ENCODE measurements at places on chromosomes 3 and 15.

DNA sequence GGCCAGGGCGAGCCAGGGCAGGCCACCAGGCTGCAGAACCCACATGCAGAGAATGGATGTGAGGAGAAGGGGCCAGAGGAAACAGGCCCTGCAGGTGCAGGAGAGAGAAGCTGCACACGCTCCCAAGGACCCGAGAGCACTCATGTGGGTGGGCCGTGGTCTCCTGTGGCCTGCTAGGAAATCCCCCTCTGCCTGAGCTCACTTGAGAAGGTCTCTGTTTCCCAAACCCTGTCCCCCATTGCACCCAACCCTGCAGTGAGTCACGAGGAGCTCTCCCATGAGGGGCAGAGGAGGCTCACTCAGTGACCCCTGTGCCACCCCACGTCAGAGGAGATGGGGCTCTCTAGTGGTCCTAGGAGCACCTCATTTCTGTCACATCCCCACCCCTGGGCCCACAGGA is 111.1 kb downstream of the KLF13 start:
- DNase-seq, result no peak

GRCh38 chr15:80090879-80091503 is 31.5 kb downstream of the ZFAND6 start:
- DNase-seq, result no peak

- DNase-seq, result no peak
Observed at GRCh38 chr3:20105513-20106280, 65.5 kb downstream of the KAT2B start.

GRCh38 chr3:28699283-28699682 is 350.7 kb upstream of the AZI2 start:
- DNase-seq, result no peak

GRCh38 chr3:157305392-157305791 is 131.3 kb upstream of the PTX3 start:
- no peak for DNase-seq

- no peak for DNase-seq
Observed at GRCh38 chr3:38647217-38647970, 2.1 kb downstream of the SCN5A start.

DNA sequence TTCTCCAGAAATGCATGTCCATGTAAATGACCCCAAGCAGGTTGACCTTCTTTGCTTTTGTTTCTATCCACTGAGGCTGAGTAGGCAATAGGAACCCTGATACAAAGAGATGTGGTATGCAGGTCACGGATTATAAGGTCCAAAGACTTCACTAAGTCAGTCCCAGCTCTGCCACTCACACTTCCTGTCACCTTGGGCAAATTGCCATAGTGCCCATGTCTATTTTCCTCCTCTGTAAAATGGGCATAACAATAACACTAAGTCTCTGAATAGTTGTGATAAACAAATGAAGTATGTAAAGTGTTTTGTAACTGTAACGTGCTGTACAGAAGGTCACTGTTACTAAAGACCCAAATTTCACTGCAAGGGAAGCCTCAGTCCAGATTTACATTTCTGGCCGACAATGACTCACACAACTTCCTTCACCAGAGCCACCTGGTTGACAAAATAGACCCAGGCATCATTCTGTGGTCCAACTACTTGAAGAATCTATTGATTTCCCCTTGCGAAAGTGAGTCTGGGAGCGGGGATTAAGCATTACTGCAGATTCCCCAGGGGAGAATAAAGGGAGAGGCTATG is 175.4 kb upstream of the LPP start:
- no peak for DNase-seq

DNA sequence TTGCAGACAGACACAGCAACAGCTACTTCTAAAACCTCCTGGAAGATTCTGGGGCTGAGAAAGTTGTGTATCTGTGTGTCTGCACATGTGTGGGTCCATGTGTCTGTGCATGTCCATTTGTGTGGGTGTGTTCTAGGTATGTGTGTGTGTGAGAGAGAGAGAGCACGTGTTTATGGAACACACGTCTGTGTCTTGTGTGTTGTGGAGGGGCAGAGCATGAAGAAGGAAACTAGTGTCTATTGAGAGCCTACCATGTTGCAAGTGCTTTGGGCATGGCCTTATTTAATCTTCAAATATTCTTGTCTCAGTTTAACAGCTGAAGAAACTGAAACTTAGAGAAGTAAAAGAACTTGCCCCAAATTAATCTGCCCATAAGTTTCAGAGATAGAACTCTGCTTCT is 327.5 kb downstream of the UACA start:
- no peak for DNase-seq

- DNase-seq, result no peak
Observed at GRCh38 chr3:111639316-111639715, 44.2 kb upstream of the ZBED2 start.

- DNase-seq, result no peak
Observed at GRCh38 chr15:36814708-36815107, 235.3 kb downstream of the CDIN1 start.

GRCh38 chr3:105938806-105939205 is 70.0 kb upstream of the CBLB start:
- DNase-seq, result no peak

GRCh38 chr15:75202251-75203016 is 752 bp downstream of the C15orf39 start:
- peak; percentile 76 for DNase-seq

GRCh38 chr15:29938361-29939335 is 116.4 kb upstream of the TJP1 start:
- DNase-seq, result no peak

GRCh38 chr3:127899200-127899599 is 15.8 kb upstream of the KBTBD12 start:
- DNase-seq, result no peak

- DNase-seq, result no peak
Observed at GRCh38 chr3:32376115-32376514, 15.5 kb upstream of the CMTM7 start.

- no peak for DNase-seq
Observed at GRCh38 chr15:50773389-50773788, 7.9 kb upstream of the SPPL2A start.

DNA sequence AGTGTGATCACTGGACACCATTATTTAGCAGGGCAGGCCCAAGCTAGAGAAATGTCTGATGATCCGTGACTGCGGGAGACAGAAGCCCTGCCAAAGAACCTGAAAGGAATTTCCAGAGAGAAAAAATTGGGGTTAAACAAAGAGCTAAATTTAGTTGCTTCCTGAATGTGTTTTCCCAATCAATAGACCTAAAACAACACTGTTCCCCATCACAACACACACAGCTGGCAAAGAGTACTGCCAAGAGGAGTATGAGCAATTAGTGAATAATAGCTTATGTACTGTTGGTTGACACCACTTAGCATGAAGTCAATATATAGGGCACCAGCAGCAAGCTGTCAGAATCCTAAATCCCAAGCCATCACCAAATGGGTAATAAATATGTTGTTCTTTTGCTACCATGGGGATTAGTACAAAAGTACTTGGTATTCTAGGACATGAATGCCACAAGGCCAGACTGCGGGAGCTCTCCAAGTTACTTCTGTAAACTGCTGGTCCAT is 35.7 kb downstream of the CLK3 start:
- no peak for DNase-seq

DNA sequence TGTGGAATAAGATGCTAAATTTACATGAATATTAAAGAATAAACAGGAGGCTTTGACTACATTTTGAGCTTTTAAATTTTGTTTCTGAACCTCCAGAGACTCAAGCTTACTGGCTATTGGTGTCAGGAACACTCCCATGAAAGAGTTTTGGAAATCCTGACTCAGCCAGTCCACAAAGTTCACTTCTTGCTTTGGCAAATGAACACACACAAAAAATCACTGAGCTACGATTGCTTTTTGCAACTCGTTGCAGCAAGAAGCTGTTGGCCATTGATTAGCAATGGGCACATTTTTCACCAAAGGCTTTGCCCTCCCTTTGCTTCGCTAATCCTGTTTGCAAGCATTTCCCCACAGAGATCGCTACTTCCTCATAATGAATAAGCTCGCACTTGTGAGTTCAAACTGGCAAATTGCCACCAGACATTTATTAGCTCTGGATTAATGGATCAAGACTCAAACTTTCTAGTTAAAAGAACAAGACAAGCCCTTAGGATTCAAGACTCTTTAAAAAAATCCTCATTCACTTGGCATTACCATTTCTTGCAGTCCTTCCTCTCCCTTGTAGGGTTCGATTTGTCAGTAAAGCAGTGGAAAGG is 343.2 kb upstream of the ONECUT1 start:
- DNase-seq, result no peak

DNA sequence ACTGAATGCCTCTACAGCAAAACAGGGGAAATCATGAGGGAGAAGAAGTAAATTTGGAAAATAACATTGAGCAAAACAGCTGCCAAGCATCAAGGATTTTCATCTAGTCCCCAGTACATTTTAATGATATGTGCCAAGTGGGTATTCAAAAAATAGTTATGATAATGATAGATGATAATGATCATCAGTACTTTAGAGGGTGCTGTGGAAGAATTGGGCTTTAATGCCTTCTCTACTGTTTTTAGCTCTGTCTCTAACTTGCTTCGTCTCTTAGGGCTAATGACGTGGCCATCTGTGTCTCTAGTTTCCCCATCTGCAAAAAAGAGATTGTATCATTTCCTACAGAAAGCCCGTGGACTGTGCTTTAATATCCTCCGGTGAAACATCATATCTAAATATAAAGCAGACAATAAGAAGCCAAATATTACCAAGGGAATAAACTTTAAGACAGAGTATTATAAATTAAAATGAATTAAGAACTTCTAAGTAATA is 10.2 kb upstream of the FSIP1 start:
- DNase-seq, result no peak

DNA sequence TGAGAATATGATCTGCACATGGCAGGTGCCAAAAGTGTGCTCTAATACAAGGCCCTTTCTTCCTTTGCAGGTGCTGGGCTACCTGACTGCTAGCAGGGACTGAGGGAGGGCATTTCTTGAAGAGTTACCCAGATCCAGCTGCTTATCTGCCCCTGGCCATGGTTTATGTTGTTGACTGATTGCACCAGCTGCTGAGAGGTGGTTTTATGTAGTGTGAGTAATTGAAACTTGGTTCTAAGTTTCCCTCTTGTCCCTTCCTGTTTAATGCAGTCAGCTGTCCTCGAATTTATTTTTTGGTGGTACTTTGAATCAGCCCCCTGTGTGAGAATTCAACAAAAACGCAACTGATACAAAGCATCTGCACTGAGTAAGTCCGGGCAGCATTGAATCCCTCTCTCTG is 288.3 kb upstream of the C2CD4B start:
- no peak for DNase-seq

DNA sequence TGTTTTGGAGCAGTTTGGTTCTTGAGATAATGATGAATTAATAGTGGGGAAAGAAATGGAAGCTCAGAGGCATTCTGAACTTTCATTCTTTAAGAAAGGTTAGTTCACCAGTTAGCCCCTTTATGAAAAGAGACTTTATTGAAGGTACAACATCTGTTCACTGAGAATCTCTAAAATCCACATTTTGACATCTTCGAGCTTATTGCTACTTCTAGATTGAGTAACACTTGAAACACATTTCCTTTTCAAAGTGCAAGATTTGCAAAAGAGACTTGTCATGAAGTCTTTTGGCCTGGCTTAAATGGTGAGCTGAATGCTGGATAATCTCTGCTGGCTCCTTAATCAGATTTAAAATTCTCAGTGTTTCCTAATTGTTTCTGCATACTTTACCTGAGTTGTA is 42.3 kb downstream of the RAB8B start:
- DNase-seq, result no peak

DNA sequence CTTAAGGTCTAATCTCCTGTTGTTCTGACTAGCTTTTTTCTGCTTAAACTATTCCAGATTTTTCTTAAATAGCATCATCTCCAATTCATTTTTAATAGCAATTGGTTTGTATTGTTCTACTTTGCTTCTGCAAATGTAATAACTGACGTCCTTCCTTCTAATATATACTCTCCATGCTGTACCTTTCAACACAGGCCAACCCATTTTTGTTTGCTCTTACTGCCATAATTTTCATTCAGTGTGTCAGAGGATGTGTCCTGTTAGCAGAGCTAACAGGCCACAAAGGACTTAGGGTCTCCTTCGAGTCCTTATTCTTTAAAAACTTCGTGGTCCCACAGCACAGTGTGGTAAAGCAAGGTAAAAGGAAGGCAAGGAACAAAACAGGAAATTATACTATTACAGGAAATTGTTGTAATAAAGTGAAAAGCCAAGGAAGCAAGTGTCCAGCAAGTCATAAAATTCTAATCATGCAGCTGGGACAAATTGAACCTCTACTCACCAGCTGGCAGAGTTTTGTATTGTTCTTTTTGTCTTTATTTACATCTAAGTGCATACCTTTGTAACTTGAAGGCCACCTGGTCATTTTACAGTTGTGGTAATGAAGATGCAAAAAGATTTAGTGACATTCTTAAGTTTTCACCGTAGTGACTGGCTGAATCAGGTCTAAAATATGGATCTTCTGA is 64.9 kb upstream of the ZBTB20 start:
- DNase-seq, result no peak

GRCh38 chr3:25831578-25831977 is 41.7 kb downstream of the OXSM start:
- no peak for DNase-seq

- DNase-seq, result no peak
Observed at GRCh38 chr3:168117059-168117458, 21.3 kb upstream of the GOLIM4 start.

DNA sequence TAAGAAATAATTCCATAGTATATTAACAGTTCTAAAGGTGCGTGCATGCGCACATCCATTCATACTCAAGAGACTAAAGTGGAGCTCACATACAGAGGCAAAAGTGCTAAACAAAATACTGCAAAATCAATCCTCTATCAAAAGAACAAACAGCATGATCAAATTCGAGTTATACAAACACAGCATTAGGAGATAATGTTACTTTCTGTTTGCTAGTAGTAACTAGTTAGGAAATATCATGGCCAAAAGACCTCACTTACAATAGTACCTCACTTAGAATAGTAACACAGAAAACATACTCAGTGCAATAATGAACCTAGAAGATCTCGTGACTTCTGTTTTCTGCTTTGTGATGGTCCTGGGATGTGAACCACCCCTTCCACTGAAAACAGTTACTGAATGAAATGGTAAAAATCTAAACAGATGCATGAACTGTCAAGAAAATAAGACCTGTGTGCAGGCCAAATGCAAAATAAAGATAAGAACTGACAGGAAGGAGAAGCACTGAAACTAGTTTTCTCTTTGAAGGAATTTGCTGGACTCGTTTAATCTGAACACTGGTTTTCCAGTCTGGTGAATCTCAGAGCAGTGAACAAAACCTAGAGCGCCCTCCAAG is 20.9 kb upstream of the CEMIP start:
- DNase-seq, result no peak

GRCh38 chr15:70087708-70088352 is 9.9 kb downstream of the TLE3 start:
- no peak for DNase-seq

DNA sequence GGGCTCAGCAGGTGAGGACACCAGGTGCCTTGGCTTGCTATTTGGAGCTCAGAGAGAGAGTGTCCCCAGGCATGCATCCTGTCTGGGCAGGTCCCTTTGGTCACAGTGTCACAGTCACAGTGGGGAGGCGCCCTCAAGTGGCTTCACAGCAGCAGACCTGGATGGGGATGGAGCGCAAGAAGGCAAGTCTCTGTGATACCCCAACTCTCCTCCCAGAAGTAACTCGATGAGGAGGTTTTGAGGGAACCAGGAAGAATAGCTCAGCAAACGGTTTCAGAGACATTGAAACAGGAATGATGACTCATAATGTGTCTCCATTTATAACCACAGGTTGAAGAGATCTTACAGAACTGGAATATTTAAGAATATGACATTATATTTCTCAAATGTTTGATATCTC is 66.5 kb upstream of the SH3GL3 start:
- DNase-seq, result no peak
